Stimulated activated CD8-positive, alpha-beta memory T cell treated with anti-CD3 and anti-CD28 coated beads, Interleukin-2, amount 100 ng/mL, for 48 hours (primary cell): ENCODE measurements at places on chromosomes 13 and 19.

- DNase-seq, result no peak
These were observed 4.8 kb downstream of the MBD3 start for GRCh38 chr19:1587872-1588271.

DNA sequence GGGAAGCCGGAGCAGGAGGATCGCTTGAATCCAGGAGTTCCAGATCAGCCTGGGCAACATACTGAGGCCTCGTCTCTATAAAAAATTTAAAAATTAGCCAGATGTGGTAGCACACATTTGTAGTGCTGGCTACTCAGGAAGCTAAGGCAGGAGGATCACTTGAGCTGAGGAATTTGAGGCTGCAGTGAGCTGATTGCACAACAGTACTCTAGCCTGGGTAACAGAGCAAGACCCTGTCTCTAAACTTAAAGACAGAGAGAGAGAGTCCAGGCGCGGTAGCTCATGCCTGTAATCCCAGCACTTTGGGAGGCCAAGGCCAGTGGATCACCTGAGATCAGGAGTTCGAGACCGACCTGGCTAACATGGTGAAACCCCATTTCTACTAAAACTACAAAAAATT lies 4.4 kb downstream of the IFNL3 start:
- no peak for DNase-seq

DNA sequence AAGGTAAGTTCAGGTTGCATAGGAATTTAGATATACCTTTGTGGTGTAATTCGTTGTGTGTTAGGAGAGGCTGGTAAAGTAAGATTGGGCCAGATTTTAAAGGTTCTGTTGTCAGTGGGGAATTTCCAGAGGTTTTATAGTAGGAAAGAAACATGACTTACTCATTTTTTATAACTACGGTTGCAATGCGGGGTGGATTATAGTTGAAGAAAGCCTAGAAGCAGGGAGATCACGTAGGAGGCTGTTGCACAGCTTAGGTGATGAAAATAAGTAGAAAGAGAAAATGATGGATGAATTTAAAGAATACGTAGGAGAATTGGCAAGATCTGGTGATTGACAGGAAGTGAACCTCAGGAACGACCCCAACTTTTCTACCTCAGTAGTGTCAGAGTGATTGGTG lies 61.1 kb downstream of the PIBF1 start:
- DNase-seq, result no peak

DNA sequence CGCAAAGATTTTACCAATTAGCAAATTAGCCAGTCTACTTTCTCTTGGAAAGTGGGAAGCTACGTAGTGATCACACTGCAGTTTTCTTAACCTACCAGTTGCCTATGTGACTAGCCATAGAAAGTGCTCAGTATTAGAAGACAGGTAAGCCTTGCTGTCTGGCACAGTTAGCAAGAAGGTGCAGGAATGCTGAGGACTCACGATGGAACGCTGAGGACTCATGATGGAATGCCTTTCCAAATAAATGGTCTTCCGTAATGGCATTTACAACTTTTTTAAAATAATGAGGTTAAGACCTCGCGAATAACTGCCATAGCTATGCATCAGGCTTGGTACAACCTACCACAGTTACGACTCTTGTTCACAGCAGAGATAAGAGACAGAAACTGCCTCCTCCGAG lies 1645.6 kb upstream of the MIR17HG start:
- DNase-seq, result no peak

DNA sequence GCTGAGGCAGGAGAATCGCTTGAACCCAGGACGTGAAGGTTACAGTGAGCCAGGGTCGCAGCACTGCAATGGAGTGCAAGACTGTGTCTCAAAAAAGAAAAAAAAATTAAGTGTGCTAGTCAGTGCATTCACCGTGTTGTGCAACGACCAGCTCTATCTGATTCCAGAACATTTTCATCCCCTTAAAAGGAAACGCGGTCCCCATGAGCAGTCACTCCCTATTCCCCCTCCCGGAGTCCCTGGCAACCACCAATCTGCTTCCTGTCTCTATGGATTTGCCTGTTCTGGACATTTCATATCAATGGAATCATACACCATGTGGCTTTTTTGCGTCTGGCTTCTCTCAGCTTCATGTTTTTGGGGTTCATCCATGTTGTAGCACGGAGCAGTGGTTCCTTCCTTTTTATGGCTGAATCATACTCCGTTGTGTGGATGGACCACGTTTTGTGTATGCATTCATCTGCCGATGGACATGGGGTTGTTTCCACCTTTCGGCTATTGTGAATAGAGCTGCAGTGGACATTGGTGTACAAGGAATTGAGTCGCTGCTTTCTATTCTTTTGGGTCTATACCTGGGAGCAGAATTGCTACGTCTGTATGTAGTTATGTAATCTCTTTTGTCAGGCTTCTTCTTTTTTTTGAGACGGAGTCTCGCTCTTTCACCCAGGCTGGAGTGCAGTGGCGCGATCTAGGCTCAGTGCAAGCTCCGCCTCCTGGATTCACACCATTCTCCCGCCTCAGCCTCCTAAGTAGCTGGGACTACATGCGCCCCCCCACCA lies 19.8 kb downstream of the MYO9B start:
- DNase-seq, result no peak

DNA sequence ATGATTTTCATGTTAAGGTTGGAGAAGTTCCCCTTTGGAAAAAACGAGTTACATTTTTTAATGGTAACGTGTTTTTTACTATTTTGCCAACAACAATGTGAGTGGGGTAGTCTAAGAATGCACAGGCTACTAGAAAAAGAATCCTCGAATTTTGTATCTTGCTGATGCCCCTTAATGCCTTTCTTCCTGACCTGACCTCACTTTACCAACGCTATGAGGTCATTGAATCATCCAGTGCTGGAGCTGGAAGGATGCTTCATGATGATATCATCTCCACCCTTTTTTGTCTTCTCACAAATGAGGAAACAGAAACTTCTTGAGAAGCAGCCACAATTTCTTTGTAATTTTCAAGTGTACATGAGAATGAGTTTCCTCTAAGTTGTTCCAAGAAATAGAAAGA lies 8.2 kb upstream of the UBL3 start:
- DNase-seq, result no peak

DNA sequence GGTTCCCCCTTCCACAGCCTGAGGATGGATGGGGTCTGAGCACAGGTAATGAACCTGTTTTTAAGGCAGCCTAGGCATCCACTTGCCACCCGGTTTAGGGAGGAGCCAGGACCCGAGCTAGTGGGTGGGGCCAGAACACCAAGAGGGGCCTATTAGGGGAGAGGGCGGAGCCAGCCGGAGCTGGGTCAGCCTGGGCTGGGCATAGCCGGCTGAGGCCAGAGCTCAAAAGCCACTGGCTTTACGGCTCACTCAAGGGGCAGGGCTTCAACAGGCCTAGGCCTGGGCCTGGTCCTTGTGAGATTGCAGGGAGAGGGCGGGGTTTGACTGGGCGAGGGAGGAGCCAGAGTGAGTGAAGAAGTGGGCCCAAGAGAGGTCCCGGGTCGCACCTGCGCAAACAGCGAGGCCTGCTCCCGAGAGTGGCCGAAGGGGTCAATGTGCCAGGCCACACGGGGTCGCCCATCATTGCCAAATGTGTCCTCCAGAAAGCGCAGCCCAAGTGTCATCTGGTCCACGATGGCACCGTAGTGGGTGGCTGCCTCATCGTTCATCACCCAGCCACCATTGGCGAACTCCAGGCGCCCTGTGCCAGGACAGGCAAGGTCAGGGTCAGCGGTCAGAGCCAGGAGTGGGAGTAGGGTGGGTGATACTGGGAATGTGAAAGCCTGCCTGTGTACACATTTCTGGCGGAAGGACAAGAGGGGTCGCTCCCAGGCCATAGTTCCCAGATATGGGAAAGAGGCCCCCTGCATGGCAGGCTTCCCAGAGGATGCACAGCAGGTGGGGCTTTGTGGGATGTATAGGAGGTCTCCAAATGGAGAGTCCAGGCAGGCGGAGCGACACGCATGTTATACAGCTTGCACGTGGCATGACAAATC lies 1.9 kb downstream of the MAN2B1 start:
- DNase-seq, result no peak

- no peak for DNase-seq
These were observed 211.1 kb downstream of the TEX29 start for GRCh38 chr13:111531505-111531904.

DNA sequence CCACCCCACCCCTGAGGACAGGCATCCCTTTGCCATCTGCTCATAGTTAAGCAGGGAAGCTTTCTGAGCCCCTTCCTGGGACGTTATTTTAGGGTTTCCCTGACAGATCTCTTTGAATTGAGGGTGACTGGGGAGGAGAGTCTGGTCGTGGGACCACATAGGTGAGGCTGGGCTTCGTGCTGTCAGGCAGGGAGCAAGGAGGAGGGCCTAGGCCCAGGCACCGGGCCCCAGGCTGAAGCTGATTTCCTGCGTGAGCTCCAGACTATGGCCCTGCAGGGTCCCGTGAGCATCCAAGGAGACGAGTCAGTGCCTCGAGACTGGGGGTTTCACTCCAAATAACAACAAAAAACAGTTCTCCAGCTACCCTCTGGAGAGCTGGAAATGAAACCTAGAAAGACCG lies 60.4 kb downstream of the MYO9B start:
- DNase-seq, result no peak

DNA sequence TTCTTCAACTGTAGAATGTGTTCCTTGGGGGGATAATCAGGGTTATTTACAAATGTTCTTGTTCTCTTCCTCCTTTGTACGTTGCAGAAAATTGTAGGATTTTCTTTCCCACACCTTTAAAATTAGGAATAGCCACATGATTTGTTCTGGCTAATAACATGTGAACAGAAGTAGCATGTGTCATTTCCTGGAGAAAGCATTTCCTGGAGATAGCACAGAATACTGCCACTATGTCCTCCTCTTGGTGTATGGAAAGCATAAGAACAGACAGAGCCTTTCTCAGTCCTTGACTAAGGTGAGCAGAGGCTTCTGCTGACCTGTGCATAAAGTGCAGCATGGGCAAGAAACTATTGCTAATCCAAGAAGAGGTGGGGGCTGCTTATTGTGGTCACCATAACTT lies 101.8 kb downstream of the FAM216B start:
- no peak for DNase-seq

DNA sequence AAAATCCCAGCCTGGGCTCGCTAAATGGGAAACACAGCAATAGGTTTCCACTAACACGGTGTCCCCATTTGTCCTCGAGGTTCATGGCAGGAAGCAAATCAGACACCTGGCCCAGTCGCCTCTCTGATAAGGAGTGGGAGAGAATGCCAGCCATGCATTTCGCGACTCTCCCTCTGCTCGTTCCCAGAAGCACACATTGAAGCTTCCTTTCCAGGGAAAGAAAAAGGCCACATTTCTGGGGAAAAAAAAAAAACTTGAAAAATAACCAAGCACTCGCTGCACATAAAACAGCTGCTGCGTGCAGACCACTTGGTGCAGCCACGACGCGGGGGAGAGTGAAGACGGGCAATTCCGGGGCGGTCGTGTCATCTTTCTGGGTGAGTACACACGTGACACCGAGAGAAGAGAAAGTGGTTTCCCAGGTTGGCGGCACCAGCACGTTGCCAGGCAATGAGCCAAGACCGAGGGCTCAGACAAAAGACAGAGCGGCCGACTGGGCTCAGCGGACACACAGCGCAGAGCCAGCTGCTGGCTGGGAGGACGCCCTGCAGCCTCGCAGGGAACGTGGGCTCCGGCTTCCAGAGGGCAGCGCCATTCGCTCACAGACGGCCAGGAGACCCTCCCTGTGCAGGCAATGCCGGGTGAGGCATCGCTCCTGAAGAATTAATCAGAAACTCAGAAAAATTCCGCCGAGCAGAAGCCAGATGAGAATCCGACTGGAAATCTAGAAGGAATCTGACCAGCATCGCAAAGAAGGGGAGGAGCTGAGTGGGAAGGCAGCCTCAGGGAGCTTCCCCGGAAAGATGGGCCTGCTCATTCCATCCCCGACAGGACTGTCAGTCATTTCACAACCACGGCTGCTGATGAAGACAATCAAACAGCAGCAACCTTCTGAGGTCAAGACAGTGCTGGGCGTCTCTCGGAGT lies 83.2 kb upstream of the IRS2 start:
- peak; percentile 1 for DNase-seq

DNA sequence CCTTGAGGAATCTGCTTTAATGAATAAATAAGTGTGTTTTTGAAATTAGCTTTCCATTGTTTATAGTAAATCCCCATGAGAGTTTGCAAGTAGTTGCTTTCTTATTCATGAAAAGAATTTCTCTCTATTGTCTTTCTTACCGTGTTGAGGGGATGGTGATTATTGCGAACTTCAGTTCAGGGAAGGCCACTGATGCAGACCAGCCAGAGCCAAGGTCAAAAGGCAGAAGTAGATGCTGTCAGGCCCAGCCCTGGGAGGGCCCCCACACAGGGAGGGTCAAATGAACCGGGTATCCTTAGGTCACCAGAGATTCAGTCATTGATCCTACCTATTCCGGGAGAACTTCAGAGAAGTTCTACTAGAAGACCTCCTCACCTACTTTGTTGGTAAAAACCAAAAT lies 185.9 kb downstream of the NUFIP1 start:
- DNase-seq, result no peak

DNA sequence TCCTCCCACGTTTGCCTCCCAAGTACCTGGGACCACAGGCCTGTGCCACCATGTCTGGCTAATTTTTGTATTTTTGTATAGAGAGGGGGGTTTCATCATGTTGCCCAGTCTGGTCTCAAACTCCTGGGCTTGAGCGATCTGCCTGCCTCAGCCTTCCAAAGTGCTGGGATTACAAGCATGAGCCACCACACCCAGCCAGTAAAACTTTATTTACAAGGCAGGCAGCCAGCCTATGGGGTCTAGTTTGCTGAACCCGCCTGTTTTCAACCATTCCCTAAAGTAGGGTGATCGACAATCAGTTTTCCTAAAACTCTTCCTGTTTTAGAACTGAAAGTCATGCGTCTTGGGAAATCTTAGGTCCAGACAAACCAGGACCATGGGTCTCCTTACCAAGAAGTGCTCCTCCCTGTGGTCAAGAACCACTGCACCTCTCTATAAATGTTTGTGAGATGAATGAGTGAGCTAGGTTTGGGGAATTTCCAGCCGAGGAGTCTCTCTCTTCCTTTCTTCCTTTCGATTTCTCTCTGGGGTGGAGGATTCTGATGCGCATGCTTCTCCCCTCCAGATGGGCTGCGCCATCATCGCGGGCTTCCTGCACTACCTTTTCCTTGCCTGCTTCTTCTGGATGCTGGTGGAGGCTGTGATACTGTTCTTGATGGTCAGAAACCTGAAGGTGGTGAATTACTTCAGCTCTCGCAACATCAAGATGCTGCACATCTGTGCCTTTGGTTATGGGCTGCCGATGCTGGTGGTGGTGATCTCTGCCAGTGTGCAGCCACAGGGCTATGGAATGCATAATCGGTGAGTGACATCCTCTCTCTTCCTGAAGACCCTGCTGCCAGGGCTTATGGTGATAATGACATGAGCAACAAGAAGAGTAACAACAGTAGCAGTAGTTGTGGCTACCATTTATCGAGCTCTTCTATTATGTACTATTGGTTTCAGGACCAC lies 38.7 kb downstream of the ADGRE1 start:
- DNase-seq, result peak; percentile 12
